Stimulated activated CD8-positive, alpha-beta memory T cell treated with anti-CD3 and anti-CD28 coated beads, Interleukin-2, amount 100 ng/mL, for 1 hour (primary cell): ENCODE measurements at places on chromosomes 1 and 21.

GRCh38 chr1:39690794-39691382 lies 345 bp downstream of the HPCAL4 start:
- DNase-seq = no peak

- no peak for DNase-seq
These were observed 207.1 kb downstream of the ROR1 start for GRCh38 chr1:63980740-63981407.

DNA sequence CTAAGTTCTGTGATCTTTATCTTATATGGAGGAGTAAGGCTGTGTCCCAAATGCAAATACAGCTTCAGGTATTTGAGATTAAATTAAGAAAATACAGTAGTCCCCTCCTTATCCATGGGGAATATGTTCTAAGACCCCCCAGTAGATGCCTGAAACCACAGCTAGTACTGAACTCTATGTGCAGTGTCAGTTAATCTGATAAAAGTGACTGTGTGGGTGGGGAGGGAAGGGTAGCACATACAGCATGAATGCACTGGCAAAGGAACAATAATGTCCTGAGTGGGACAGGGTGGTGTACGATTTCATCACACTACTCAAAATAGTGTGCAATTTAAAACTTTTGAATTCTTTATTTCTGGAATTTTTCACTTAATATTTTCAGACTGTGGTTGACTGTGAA lies 83.1 kb downstream of the HS2ST1 start:
- DNase-seq = no peak

DNA sequence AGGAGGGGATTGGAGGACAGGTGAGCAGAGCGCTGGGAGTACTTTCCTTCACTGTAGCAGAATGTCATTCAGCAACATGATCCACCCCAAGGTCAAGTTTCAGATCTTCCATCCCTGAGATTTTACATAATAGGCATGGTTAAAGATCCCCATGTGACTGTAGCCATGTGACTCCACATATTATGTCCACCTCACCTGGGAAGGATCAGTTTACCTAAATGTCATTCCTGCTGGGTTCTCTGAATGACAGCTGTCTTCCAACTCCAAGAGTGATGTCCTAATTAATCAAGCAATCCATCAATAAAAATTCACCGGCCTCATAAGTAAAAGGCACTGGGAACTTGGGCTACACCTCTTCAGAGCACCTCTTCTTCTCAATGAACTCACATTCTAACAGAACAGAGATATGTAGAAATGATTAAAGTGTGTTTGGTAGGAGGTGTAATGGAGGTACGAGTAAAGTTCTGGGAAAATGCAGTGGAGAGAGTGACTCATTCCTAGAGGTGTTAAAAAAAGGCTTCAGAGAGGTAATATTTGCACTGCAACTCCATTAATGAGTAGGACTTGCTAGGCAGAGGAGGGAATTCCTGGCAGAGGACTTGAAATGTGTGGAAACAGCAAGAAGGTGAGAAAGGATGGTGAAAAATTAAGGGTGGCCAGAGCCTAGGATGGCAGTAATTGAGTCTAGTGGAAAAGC lies 22.2 kb upstream of the MAPKAPK2 start:
- no peak for DNase-seq

GRCh38 chr1:245952383-245953026 lies 554.6 kb downstream of the SMYD3 start:
- no peak for DNase-seq

DNA sequence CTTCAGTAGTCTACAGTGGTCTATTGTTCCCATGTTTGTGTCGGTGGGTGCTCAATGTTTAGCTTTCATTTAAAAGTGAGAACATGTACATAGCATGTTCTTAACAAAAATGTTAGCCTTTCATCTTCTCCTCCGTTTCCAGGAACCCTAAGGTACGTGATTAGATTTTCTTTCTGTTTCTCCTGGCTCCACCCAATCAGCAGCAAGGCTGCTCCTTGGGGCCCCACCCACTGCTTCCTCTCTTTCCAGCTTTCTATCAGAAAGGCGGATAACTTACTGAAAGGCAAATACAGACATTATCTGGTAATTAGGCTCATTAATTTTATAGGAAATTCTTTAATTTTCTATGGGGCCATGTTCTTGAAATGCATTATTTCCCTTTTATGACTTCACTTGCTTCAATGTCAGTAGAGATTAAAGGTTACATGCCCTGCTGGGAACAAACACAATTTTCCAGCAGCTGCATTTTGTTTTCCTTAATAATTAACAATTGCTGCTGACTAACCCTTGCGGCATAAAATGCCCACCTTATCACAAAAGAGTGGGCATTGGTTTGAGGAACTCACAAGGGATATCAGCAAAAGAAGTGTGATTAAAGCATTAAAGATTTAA lies 324.9 kb upstream of the SNX7 start:
- DNase-seq = no peak

DNA sequence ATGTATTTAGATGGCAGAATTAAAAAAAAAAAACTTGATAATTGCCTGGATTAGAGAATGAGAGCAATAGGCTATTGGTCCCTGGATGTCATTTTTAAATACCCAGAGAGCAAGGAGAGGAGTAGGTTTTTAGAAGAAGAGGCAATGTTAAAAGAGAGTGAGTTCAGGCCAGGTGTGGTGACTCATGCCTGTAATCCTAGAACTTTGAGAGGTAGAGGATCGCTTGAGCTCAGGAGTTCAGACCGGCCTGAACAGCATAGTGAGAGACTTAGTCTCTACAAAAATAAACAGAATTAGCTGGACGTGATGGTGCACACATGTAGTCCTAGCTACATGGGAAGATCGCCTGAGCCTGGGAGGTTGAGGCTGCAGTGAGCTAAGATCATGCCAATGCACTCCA lies 15.9 kb upstream of the MUTYH start:
- no peak for DNase-seq

DNA sequence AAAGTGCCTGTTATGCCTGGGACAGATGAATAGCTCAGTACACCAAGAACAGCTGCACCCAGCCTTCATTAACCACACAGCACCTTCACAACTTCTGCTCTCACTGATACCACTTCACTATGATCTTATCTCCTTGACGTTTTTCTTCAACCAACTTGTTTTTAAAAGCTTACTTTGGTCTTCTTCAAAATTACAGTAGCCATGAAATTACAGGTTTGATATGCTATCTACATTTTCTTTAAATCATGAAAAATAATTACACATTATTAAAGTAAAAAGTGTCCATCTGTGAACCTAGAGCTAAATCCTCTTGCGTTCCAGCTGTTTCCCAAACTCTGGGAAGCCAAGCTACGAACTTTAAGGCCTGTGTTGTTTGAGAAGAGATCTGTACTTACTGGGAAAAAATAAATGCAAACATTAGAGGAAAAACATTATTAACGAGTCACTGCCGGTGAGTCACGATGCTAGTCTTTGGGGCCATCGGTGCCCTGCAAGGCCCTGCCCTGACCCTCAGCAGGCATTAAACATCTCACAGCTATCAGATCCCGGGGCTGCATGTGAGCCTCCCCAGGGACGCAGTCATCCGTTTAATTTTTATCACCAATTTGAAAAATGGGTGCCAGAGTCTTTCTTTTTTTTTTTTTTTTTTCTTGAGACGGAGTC lies 56.3 kb upstream of the GPR153 start:
- no peak for DNase-seq

GRCh38 chr1:218499011-218499691 lies 154.0 kb downstream of the TGFB2 start:
- no peak for DNase-seq

- no peak for DNase-seq
These were observed 84.0 kb downstream of the RAVER2 start for GRCh38 chr1:64828829-64829228.

DNA sequence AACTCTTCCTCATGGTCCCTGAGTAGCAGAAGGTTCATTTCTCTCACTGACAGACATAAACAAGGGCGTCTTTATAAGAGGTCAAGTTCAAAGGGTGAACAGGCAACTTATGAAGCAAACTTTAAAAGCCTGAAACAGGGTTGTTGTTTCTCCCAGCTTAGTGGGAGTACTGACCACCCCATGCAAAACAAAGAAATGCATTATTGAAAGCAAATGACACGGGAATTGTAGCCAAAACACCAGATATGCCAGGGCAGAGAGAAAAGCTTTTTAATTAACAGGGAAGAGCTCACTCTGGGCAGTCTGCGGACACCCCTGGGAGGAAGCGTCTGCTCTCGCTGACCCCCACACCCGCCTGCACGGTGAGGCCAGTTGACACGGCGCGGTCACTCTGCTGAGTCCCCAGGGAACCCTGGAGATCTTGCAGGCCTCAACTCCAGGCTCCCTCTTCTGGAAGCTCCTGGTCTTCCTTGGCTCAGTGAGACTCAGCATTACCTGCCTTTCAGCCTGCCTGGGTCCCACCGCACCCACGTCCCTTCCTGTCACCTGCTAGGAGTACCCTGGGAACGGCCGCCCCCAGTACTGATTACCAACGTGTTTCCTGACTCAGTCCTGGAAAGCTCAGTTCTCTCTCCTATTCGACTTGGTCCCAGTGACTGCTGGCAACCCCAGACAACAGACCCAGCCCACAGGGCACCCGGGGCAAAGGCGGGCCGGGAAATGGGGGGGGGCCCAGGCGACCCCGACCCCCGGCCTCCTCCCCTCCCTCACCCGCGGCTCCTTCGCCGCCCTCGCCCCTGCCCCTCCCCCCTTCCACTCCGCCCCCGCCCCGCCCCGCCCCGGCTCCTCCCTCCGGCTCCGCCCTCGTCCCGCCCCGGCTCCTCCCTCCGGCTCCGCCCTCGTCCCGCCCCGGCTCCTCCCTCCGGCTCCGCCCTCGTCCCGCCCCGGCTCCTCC lies 972 bp downstream of the CFAP410 start:
- no peak for DNase-seq

GRCh38 chr1:160640359-160641123 lies 6.3 kb downstream of the SLAMF1 start:
- DNase-seq = no peak

GRCh38 chr1:15353839-15354579 lies 55.7 kb upstream of the EFHD2 start:
- DNase-seq = no peak

GRCh38 chr1:60078182-60078581 lies 4.6 kb upstream of the C1orf87 start:
- DNase-seq = no peak

- DNase-seq = no peak
These were observed 84.9 kb upstream of the RAB4A start for GRCh38 chr1:229185963-229186362.

DNA sequence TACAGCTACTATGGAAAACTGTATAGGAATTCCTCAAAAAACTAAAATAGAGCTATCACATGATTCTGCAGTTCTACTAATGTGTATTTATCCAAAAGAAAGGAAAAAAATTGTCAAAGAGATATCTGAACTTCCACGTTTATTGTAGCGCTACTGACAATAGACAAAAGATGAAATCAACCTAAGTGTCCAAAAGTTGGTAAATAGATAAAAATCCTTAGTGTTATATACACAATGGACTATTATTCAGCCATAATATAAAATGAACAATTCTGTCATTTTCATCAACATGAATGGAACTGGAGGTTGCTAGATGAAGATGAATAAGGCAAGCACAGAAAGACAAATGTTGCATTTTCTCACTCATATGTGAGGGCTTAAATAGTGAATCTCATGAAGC lies 1492.1 kb downstream of the MRPL39 start:
- no peak for DNase-seq

GRCh38 chr1:166086113-166086883 lies 80.5 kb downstream of the FAM78B start:
- no peak for DNase-seq

DNA sequence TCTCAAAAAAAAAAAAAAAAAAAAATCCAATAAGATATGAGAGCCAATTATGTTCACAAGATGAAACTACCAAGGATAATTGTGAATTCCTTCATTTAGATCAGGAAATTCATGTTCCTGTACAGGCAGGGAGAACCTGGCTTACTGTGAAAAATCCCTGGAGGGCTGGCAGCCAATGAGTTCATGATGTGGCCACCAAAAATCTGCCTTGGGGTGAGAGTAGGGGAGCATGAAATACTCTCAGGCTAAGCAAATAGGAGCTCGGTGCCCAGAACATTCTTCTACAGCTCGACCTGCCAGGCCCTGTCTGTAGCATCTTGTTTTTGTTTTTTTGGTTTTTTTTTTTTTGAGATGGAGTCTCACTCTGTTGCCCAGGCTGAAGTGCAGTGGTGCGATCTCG lies 50.1 kb downstream of the PIK3CD start:
- DNase-seq = no peak

GRCh38 chr1:33943978-33944377 lies 80.1 kb downstream of the HMGB4 start:
- DNase-seq = no peak

DNA sequence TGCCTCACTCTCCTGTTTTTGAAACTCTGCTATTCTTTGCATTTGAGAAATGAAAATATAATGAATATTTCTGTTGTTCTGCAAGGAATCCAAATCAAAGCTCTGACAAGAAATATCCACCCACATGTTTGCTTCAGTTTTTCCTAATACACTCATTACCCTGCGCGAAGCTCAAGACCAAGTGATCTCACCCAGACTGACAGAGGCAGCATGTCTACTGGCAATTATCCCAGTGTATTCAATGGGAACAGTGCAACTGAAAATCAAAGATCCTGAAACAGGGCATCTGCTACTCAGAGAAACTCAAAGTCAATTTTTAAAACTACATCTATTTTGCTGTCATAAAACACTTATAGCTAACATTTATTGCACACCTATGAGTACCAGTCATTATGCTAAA lies 321.0 kb upstream of the LRRC7 start:
- DNase-seq = no peak

DNA sequence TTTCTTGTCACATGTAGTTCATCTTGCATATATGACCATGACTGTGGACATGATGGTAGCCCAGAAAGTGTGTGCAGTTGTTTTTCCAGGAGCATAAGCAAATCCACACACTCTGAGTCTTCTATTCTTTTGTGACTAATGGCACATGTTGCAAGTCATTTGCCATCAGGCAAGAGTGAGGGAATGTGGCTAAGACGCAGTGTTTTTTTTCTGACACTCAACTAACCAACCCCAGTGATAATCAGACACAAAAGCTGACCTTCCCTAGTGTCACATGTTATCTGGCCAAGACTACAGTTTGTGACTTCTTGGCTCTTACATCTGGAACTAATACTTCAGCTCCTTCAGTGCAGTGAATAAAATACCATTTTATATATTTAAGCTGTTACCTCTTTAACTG lies 108.8 kb downstream of the ITSN1 start:
- no peak for DNase-seq

DNA sequence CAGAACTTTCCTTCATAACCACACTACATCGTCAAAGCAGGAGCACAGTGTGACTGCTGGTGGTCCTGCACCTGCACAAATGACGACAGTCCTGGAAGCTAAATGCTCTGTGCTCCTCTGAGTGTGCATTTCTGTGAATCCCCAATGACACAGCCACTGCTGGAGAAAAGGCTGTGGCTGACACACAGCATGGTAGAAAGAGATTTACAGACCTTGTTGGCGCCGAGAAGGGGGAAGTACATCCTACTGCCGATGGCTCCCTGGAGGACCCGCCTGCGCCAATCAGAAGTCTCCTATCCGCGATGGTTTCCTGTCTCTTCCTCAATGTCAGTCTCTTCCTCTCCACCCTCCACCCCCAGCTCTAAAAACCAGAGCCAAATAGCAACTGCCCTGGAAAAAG lies 115.4 kb upstream of the RAB4A start:
- DNase-seq = no peak

GRCh38 chr1:220885971-220886370 lies 6.7 kb downstream of the HLX start:
- no peak for DNase-seq

GRCh38 chr1:153563991-153564390 lies 1.7 kb downstream of the S100A2 start:
- no peak for DNase-seq
